ENCODE measurements at places on chromosomes 1 and 21.

DNA sequence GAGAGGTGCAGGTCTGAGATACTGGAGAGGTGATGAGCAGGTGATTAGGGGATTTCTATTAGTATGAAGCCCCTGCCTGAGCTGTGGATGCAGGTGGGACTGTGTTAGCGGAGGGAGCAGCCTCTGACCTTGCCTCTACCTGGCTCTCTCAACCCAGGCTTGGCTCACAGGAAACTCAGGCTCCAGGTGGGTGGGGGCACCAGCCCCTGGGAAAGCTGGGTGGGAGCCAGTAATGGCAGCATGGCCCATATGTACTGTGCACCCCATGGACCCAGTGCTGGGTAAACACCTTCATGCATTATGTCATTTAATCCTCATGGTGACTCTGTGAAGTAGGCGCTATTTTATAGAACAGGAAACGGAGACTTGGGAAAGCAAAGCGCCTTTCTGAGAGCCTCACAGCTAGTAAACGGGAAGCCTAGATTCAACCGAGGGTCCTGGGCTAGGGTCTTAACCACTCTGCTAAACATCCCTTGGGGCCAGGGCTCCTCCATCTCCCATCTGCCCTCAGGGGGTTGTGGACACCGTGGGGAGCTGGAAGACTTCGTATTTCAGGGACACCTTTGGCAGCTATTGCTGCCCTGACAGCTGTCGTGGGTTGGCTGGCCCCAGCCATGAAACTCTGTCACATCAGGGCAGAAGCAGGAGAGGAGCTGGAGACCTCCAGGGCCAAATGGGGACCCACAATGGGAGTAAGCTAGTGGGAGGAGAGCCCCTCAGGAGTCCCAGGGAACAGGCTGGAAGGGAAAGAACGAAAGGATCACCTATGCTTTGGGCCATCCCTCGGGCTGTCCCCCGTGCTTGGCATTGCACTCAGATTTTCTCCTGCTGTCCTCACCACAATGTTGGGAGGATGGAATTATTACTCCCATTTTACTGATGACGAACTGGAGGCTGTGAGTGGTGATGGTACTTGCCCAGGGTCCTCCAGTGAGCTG, 59.6 kb upstream of the CSF3R start:
- no peak for DNase-seq
- no peaks in the 10 kb centered on the region for H3K36me3 ChIP-seq
- peaks cover 16% of the 10 kb centered on the region for H3K27me3 ChIP-seq
- H3K27ac ChIP-seq = no peak overlapping the region
- H3K4me1 ChIP-seq = no peaks in the 10 kb centered on the region
- no peak overlapping the region for H3K4me3 ChIP-seq

DNA sequence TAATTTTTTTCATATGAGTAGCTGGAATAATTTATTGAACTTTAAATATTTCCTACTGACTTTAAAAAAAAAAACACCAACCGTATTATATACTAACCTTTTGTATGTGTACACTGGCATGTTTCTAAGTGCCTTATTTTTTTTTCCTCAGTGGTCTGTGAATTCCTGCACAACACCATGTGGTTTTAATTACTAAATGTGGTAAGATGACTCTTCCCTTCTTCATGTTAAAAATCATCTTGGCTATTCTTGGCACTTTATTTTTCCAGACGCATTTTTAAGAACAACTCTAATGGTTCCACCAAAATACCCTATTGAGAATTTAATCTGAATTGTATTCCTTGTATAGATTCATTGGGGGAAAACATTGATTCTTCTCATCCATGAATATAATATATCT, 28.4 kb downstream of the PPP2R5A start:
- no peak overlapping the region for H3K27ac ChIP-seq
- H3K4me3 ChIP-seq = no peak overlapping the region
- H3K27me3 ChIP-seq = no peaks in the 10 kb centered on the region
- peaks cover 8% of the 10 kb centered on the region for H3K36me3 ChIP-seq
- no peak for DNase-seq
- H3K4me1 ChIP-seq = peaks cover 28% of the 10 kb centered on the region

DNA sequence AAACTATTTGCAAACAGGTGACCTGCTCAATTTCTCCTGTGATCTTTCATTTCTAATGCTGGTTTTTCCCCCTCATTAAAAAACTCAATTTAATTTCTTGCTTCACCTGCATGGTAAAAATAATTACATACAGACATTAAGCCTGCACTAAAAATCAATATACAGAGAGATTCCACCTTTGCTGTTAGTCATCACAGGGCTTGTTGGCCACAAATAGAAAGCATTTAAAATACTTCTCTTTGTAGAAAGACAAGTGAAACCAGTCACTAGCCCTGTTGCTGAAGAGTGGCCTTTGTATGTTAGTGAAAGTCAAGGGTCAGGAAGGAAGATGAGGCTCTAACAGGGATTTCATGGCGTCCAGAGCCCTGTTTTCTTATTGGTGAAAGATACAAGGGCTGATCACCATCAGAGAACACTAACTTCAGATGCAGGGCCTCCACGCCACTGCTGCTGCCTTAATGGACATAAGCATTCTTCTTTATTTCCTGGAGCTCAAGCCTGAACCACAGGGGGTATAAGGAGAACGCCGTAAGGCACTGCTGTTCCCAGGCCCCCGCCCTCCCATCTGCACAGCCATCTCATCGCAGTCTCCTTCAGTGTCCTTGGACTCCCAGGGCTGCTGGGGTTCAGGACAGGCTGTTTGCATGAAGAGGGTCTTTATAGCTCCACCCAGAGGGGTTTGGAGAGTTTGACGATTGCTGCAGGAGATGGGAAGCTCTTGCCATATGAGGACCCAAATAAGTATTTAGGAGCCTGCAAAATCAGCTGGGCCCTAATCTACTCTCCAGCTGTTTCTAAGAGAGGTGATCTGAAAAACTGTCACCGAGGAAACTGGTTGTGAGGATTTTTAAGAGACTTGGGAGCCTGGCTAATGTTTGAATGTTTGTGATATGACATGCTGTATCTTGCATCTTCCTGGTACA, 117.3 kb upstream of the IRF2BP2 start:
- no peak for DNase-seq
- H3K36me3 ChIP-seq = no peaks in the 10 kb centered on the region
- peak overlapping the region; percentile 56 for H3K27ac ChIP-seq
- peaks cover 48% of the 10 kb centered on the region for H3K4me1 ChIP-seq
- H3K27me3 ChIP-seq = no peaks in the 10 kb centered on the region

GRCh38 chr1:5423109-5423508, 569.1 kb downstream of the NPHP4 start:
- no peaks in the 10 kb centered on the region for H3K4me1 ChIP-seq
- H3K27me3 ChIP-seq = peaks cover 12% of the 10 kb centered on the region
- no peak overlapping the region for H3K27ac ChIP-seq
- H3K36me3 ChIP-seq = no peaks in the 10 kb centered on the region
- DNase-seq = no peak

DNA sequence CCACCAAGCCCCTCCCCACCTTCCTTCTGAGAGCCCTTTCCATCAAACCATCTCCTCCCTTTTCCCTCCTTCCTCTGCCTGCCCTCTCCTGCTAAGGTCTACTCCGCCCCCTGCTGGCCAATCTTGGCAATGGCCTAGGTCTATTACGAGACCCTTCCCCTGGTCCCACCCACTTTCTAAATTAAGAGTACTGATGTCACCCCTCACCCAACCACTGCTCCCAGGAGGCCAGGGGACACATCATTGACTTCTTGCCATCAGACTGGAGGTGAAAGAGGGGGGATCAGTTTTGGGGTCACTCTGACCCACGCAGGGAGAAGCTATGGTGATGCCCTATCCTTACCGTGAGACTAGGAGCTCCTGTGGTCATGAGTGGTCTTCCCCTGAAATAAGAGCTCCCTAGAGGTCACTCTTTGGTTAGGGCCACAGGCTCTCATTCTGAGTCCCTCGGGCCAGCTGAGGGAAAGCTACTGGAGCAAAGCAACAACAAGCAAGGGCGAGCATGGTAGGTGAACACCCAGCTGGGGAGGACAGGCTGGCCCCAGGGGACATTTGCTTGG, 34.6 kb upstream of the S100A7 start:
- DNase-seq = peak; percentile 69
- H3K4me3 ChIP-seq = no peak overlapping the region
- peaks cover 14% of the 10 kb centered on the region for H3K27me3 ChIP-seq
- H3K36me3 ChIP-seq = no peaks in the 10 kb centered on the region
- H3K4me1 ChIP-seq = peaks cover 14% of the 10 kb centered on the region
- peak overlapping the region; percentile 24 for H3K27ac ChIP-seq

DNA sequence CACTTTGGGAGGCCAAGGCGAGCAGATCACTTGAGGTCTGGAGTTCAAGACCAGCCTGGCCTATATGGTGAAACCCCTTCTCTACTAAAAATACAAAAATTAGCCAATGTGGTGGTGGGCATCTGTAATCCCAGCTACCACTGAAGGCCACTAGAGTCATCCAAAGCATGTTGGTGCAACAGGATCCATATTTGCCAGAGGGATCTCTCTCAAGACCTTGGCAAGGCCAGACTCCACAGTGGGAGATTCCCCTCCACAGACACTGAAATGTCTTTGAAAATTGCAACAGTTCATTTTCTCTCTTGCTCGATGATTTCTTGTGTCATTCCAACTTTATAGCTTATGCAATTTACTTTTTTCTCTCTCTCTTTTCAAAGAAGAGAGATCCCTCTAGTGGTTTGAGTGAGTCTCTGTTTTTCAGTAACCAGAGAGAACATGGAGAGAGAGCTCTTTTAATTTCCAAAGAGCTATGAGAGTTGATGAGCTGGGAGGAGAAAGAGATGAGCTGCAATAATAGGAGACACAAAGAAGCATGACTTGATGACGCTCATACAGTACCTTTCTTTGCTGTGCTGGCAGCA, 176.8 kb upstream of the USP25 start:
- no peaks in the 10 kb centered on the region for H3K36me3 ChIP-seq
- H3K4me1 ChIP-seq = peaks cover under 1% of the 10 kb centered on the region
- H3K27ac ChIP-seq = no peak overlapping the region
- no peak for DNase-seq

DNA sequence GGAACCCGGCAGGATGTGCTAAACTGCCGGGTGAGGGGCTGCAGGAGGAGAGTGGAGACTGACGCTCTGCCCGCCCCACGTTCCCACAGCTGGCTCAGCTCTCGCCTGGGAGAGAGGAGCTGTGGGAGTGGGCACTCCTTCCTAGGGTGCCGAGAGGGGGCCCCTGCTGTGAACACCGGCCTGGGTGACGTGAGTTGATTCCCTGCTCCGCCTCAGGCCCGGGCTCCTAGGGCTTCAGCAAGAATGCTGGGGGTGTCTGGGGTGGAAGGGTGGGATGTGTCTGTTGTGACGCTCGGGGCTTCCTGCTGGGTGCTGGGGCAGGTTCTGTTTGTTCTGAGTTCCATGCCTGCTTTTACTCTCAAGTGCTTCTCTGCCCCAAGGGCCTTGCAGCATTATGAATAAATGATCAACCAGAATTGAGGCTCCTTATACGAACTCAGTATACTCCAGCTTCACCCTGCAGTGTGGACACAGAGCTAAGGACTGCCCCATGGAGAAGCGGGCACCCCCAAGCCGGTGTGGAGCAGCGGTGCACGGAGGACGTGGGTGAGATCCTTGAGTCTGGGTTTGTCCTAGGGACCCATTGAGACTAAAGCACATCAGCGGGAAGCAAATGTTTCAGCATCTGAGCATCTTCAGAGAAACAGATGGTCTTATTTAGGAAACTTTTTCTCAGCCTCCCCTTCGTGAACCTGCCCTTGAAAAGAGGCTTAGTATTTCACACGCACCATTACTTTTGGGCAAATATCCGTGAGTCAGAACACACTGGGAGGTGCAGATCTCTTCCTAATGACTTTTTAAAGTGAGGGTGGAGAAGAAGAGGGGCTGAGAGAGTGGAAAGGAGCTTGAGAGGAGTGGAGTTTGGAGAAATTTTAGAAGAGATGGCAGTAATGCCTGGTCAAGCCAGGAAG, 41.7 kb downstream of the SYT6 start:
- H3K4me3 ChIP-seq = no peak overlapping the region
- no peak overlapping the region for H3K27ac ChIP-seq
- DNase-seq = no peak
- peaks cover 12% of the 10 kb centered on the region for H3K27me3 ChIP-seq

DNA sequence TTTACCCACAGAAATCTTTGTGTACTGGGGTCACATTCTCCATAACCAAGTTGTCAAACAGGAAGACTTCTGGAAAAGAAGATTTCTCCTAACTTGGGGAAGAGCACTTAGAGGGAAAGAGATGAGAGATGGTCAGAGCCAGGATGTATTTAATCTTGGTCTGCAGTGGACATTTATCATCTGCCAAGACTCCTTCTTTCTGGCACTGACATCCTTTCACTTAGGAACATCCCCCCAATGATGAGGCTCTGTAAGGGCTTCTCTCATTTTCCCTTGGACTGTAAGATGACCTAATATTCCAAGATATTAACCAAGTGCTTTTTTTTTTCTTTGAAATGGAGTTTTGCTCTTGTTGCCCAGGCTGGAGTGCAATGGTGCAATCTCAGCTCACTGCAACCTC, 39.3 kb upstream of the IGSF3 start:
- no peak overlapping the region for H3K4me3 ChIP-seq
- H3K4me1 ChIP-seq = no peaks in the 10 kb centered on the region
- no peak for DNase-seq
- H3K36me3 ChIP-seq = peaks cover 2% of the 10 kb centered on the region
- peaks cover 11% of the 10 kb centered on the region for H3K27me3 ChIP-seq

DNA sequence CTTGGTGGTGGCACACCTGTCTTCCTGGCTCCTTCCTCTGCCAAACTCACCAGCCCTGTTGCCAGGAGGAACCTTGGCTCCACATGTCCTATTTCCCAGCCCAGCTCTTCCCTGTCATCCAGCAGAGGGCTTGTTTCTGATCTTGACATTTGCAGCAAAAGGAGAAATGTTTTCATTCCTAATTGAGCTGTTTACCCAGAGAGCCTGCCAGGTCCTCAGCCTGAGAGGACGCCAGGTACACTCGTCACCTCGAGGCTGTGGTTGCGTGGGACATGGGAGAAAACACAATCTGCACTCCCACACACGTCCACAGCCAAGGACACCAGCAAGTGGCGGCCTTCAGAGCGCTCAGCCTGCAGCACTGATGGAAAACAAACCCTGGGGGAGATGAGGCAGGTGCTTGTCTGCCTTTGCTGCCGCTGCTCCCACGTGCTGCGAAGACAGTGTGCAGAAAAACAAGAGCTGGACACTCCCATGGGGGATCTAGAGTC, 132.8 kb upstream of the CD34 start:
- H3K27me3 ChIP-seq = peaks cover 5% of the 10 kb centered on the region
- no peak overlapping the region for H3K4me3 ChIP-seq
- no peaks in the 10 kb centered on the region for H3K36me3 ChIP-seq
- no peaks in the 10 kb centered on the region for H3K4me1 ChIP-seq

- no peak for DNase-seq
- H3K4me1 ChIP-seq = no peaks in the 10 kb centered on the region
- H3K27me3 ChIP-seq = peaks cover 10% of the 10 kb centered on the region
- H3K4me3 ChIP-seq = no peak overlapping the region
Measured at GRCh38 chr1:66460776-66461175, 73.2 kb upstream of the SGIP1 start.

- no peak overlapping the region for H3K27ac ChIP-seq
- peaks cover 2% of the 10 kb centered on the region for H3K36me3 ChIP-seq
- H3K4me1 ChIP-seq = peaks cover 8% of the 10 kb centered on the region
Measured at GRCh38 chr1:184161071-184161698, 109.7 kb downstream of the TSEN15 start.

GRCh38 chr1:203426870-203427269, 48.7 kb upstream of the PRELP start:
- H3K4me3 ChIP-seq = no peak overlapping the region
- no peak for DNase-seq
- no peak overlapping the region for H3K27ac ChIP-seq
- H3K27me3 ChIP-seq = peaks cover 15% of the 10 kb centered on the region

GRCh38 chr1:61743716-61744580, 1.7 kb downstream of the PATJ start:
- H3K27me3 ChIP-seq = no peaks in the 10 kb centered on the region
- H3K4me3 ChIP-seq = peak overlapping the region; percentile 72
- no peak for DNase-seq
- peaks cover 17% of the 10 kb centered on the region for H3K4me1 ChIP-seq
- H3K27ac ChIP-seq = peak overlapping the region; percentile 24

- no peaks in the 10 kb centered on the region for H3K36me3 ChIP-seq
- H3K4me1 ChIP-seq = peaks cover 8% of the 10 kb centered on the region
- no peak for DNase-seq
Measured at GRCh38 chr1:10935246-10935645, 77.2 kb upstream of the TARDBP start.
